ENCODE measurements at places on chromosomes 2 and 18.

- DNase-seq = no peak
Observed at GRCh38 chr2:120303177-120303576, 42.8 kb upstream of the INHBB start.

- DNase-seq = no peak
Observed at GRCh38 chr18:33987206-33987605, 237.5 kb downstream of the NOL4 start.

DNA sequence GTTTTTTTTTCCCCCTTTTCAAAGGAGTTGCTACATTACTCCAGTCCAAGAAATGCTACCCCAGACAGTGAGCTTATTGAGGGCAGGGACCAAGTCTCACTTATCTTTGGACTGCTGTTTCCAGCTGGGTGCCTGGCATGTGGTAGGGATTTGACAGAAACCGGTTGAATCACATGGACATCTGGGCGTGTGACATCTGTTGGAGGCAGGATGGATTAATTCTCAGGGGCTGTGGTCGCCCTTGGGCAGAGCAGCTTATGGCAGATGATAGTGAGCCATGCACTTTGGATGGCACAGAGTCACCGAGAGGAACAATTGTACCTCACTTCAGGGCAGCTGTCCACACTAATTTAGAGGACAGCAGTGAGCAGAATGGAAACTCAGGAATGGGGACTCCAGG lies 254.6 kb upstream of the ID2 start:
- no peak for DNase-seq

DNA sequence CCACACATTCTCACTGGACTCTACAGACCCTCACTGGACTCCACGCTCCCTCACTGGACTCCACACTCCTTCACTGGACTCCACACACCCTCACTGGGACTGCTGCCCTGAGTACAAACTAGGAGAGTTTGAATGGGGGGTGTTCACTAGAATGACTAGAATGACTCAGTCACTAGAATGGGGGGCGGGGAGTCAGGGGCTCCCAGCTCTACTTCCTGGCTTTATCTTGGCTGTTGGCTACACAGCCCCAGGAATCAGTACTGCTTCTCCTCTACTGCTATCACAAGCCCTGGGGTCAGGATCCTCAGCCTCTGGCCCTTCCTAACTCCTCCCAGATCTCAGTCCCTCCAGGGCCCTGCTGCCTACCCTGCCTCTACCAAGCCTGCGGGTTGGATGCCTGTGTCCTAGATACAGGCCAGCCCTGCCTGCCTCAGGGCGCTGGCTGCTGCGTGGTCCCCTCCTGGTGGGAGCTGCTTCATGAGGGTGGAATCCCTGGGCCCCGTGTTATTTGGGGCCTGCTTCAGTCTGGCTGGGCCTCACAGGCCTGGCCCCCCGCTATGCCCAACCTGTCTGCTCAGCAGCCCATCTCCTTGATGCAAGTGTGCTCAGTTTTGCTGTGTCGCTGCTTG lies 7.8 kb downstream of the PTMA start:
- DNase-seq = peak; percentile 16

DNA sequence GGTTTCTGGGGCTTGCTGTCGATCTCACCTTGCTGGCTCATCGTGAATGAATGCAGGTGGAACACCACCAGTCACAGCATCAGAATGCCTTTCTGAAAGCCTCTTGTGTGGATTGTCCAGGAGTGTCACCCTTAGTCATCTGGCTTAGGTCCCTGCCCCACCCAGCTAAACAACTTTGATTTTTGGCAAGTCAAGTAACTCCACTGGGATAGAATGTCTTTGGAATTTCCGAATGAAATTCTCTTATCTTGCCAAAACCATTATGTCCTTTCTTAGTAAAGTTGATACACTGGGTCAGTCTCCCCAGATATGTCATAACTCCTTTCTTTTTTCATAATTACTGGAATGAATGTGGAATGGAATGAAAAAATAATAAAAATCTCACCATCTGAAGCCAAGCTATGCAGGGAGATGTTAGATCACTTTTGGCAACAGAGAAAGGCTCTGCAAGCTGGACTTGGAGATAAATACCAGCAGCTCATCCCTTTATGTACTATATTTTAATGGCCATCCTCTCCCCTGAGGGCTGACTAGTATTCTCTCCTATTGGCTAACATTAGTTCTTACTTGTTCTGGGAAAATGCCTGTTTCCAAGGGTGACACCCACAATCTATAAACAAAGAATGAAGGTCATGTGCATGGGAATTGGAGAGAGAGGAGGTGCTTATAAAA lies 35.4 kb downstream of the INSIG2 start:
- no peak for DNase-seq

DNA sequence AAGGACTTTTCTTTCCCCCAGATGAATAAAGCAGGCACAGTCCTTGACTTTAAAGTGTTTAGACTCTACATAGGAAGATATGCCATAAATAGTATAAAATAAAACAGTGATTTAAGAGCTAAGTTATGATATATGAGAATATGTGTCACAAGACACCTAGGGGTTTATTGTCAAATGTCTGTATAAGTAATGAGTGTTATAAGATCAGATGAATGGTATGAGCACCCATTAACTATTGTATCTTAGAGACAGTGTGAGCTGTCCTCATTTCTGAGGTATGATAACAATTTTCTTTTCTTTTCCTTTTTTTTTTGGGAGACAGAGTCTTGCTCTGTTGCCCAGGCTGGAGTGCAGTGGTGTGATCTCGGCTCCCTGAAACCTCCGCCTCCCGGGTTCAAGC lies 365.3 kb downstream of the RND3 start:
- DNase-seq = no peak

- no peak for DNase-seq
Observed at GRCh38 chr2:46697830-46698323, 217.7 kb downstream of the MCFD2 start.

DNA sequence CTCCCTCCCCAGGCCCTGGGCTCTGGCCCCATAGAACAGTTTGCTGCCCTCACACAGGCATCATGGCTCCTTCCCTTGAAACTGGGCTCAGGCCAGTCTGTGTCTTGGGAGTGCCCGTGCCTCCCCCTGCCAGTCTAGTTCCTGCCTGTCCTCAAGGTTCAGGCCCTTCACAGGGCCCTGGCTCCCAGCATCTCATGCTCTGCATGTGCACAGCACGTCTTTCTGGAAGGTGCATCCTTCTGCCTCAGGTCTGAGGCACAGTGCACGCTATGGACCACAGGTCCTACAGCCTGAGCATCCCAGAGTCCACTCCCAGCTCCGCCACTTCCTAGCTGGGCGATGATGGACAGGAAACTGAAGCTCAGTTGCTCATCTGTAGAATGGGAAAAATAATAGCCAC lies 35.6 kb upstream of the FOSL2 start:
- DNase-seq = no peak

- DNase-seq = no peak
Observed at GRCh38 chr2:74110537-74110936, 37.2 kb downstream of the BOLA3 start.

- DNase-seq = peak; percentile 48
Observed at GRCh38 chr18:55248495-55248894, 289.2 kb upstream of the CCDC68 start.

Data from common myeloid progenitor, CD34-positive (primary cell).